ENCODE measurements at places on chromosomes 2 and 18. TPM values are rescaled to one million over a fixed set of nuclear protein-coding genes. Genes with fewer than 3 reads are reported as not detected.

DNA sequence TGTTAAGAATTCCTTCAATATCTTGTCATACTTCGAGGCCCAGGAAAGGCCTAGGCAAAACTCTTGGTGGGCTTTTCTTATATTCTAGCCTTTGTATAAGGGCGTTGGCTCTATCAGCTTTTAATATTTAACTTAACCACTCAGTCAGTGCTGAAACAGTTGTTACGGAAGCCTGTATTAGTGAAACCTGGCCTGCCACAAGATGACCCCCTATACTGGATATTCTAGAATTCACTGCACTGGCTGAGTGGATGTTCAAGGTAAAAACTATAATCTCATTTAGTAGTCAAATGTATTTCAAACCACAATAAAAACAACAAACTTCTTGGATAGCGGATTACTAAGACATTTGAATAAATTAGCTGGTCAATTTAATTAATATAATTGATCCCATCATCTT is 91.7 kb upstream of the HNMT start:
- no peaks in the 10 kb centered on the region for H3K36me3 ChIP-seq
- H3K4me1 ChIP-seq: peaks cover under 1% of the 10 kb centered on the region
- no peaks in the 10 kb centered on the region for H3K27me3 ChIP-seq
- H3K4me3 ChIP-seq: no peak overlapping the region
- H3K27ac ChIP-seq: no peak overlapping the region

DNA sequence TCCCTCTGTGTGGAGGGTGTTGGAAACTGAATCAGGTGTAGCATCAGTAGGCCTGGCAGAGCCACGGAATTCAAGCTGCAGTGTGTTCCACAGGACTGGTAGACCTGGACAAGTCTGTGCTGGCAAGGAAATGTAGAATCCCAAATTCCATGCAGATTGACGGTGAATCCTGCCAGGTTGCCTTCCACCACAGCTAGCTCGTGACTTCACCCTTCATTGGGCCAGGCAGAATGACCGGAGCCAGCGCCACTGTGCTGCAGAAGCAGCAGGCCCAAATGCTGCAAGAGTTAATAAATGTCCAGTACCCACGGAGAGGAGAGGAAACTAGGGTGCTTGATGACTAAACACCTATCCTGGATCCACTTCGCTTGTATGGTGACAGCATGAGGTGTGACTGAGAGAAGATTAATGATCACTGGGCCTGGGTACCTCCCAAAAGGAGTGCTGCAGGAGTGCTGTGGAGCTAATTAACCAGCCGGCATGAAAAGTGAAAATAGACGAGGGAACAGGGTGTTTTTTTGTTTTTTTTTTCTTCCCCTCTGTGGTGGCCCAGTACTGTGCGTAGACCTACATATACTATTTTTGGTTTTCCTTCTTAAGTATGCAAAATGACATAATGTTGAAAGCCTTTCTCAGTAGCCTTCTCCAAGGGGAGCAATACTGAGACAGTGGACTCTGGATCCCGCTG is 122.2 kb downstream of the TANC1 start:
- no peaks in the 10 kb centered on the region for H3K27me3 ChIP-seq
- H3K27ac ChIP-seq: no peak overlapping the region
- H3K4me3 ChIP-seq: no peak overlapping the region
- H3K4me1 ChIP-seq: peaks cover 5% of the 10 kb centered on the region

GRCh38 chr2:46315103-46315890 is 18.1 kb downstream of the EPAS1 start:
- no peak overlapping the region for H3K27ac ChIP-seq
- H3K4me1 ChIP-seq: peaks cover 10% of the 10 kb centered on the region
- no peak overlapping the region for H3K4me3 ChIP-seq
- no peaks in the 10 kb centered on the region for H3K36me3 ChIP-seq
- DNase-seq: no peak
- no peaks in the 10 kb centered on the region for H3K27me3 ChIP-seq

DNA sequence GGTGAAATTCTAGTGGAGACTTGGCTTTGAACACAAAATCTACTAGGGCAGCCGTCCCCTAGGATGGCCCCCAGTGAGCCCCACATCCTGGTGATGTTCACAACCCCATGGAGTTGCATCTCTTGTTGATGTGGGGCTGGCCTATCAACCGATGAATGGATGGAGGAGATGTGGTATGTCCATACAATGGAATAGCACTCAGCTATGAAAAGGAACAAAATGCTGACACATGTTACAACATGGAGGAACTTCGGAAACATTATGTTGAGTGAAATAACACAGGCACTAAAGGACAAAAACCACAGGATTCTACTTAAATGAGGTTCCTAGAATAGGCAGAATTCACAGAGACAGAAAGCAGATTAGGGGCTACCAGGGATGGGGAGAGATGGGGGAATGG is 80.1 kb upstream of the ASAP2 start:
- DNase-seq: no peak
- no peak overlapping the region for H3K4me3 ChIP-seq
- no peaks in the 10 kb centered on the region for H3K4me1 ChIP-seq
- H3K36me3 ChIP-seq: peaks cover 5% of the 10 kb centered on the region
- no peaks in the 10 kb centered on the region for H3K27me3 ChIP-seq

DNA sequence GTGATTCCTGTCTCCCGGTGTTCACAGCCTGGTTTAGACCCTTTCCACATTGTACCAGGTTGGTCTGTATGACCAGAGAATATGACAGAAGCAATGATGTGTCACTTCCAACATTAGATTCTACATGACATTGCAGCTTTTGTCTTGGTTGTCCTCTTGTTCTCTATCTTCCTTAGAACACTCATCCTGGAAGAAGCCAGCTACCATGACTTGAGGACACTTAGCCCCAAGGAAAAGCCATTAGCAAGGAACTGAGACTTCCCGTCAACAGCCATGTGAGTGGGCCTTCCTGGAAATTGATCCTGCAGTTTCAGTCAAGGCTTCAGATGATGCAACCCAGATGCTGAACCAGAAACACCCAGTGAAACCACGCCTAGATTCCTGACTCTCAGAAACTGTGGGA is 143.3 kb downstream of the MREG start:
- DNase-seq: no peak
- H3K36me3 ChIP-seq: no peaks in the 10 kb centered on the region
- H3K4me1 ChIP-seq: peaks cover 12% of the 10 kb centered on the region
- no peaks in the 10 kb centered on the region for H3K27me3 ChIP-seq
- no peak overlapping the region for H3K27ac ChIP-seq

- no peaks in the 10 kb centered on the region for H3K36me3 ChIP-seq
- H3K27me3 ChIP-seq: no peaks in the 10 kb centered on the region
- H3K27ac ChIP-seq: no peak overlapping the region
- DNase-seq: no peak
- no peaks in the 10 kb centered on the region for H3K4me1 ChIP-seq
Measured at GRCh38 chr2:33246432-33246831, 230.0 kb upstream of the RASGRP3 start.

Gene GPBAR1
- total RNA-seq: 0.25 TPM

Gene SPP2
- not detected for total RNA-seq

Gene AMER3
- 0.13 TPM for total RNA-seq
